ENCODE measurements at places on chromosomes 16 and 17.

DNA sequence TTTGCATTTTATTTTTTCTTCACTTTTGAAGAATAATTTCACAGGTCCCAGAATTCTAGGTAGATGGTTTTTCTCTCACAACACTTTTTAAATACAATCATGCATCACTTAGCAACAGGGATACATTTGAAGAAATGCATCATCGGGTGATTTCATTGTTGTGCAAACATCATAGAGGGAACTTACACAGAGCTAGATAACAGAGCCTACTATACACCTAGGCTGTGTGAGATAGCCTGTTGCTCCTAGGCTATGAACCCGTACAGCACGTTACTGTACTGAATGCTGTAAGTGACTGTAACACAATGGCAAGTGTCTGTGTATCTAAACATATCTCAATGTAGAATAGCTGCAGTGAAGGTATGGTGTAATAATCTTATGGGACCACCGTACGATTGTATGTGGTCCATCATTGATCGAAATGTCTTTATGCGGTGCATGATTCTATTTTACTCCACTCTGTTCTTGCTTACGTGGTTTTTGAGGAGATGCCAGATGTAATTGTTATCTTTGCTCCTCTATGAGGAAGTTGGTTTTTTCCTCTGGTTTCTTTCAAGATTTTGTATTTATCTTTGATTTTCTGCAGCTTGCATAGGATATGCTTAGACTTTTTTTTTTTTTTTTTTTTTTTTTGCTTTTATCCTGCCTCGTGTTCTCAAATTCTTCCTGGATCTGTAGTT is 35.5 kb upstream of the TMEM92 start:
- DNase-seq, result no peak

GRCh38 chr16:62022688-62023087 is 13.6 kb downstream of the CDH8 start:
- DNase-seq, result no peak

- no peak for DNase-seq
Observed at GRCh38 chr16:50495673-50496072, 52.5 kb upstream of the NKD1 start.

DNA sequence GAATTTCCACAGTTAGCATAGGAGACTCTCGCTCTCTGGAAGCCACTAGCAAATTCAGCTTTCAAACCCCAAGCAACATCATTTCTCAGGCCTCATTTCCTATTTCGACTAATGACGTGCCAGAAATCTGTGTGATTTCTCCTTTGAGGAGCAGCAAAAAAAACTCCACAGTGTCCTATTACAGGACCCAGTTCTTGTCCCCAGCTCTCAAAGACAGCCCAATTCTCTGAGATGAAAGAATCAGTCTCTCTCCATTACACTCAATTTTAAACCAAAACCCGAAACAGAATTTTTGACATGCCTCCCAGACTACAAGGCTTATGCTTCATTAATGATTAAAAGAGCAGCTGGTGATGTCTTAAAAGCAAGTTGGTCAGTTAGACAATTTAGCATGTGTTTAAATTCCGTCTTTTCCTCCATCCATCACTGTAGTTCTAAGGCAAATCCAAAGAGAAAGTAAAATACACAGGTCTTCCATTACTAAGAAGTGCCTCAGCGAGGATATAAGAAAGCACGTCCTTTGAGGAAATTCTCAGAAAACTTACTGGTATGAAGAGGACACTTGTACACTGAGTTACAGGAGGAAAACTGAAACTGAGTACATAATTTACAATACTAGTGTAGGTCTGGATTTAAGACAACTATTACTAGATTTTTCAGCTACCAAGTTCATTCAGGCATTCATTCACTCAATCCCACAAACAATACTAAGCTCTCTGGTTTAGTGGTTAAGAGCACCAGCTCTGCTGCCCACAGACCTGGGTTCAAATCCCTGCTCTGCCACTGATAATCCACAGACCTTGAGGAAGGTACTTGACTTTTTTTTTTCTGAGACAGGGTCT is 12.5 kb downstream of the TOM1L2 start:
- no peak for DNase-seq

DNA sequence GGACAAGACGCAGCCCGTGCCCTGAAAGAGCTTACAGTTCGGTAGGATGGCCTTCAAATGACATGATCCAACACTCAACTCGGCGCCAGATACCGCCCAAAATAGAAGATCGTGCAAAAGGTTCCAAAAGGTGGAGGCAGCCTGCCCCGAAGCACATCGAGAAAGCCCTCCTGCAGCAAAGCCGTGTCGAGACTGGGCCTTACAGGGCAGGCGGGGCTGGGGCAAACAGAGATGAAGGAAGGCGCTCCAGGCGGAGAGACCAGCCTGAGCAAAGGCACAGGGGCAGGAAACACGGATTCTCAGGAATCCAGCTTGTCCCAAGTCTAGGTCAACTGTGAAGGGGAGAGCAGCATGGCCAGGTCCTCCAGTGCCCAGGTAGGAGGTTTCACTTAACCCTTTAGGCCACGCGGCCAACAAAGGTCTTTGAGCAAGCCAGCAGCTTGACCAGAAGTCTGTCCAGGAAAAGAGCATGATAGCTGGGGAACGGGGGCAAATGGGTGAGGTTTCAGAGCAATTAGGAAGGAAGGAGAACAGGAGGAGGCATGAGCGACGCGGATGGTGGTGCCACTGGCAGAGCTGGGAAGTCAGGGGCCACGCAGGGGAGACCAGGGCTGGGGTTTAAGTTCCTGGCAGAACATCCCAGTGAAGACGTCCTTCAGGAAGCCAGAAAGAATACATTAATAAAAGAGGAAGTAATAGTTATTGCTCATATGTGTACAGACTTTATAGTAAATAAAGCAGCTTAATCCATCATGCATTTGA is 21.2 kb upstream of the EIF1 start:
- DNase-seq, result no peak

GRCh38 chr16:54649876-54650275 is 280.8 kb upstream of the IRX5 start:
- DNase-seq, result no peak
